ENCODE measurements at places on chromosomes 2 and 18.
A peak's percentile ranks its signal among the peaks of the same experiment; 100 is the strongest.

DNA sequence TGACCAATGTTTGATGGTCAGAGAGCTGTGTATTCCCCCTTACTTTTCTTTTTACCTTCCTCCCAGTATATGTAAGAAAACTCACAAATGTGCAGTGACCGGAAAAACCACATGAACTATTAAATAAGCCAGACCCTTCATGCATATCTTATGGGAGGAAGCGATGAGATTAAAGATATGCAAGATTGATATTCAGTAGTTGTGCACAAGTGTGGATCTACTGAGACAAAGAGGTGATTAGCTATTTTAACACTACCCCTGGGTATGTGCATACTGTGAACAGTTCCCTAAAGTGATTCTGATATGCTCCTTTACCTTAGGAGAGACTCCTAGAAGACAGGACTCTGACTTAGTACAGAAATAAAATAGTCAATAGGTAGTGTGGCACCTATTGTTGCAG lies 328.3 kb downstream of the EPHA4 start:
- DNase-seq, result no peak

DNA sequence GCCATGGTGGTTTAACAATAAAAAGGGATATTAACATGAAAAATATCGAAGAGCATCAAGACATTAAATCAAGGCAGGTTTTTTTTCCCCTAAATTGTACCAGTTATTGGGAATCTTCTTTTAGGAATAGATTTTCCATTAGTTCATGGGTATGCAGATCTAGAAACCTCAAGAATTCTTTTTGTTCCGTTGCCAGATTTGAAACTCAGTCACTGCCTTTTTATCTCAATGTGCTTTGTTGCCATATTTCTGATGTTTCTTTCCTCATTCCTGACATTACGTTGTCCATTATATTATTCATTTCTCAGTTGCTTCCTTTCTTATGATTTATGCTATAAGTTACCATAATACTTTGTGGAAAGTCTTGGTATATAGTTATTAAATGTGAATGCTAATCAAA lies 162.2 kb downstream of the CD226 start:
- no peak for DNase-seq

GRCh38 chr2:159904127-159904958 lies 106.3 kb upstream of the CD302 start:
- DNase-seq, result peak; percentile 73

DNA sequence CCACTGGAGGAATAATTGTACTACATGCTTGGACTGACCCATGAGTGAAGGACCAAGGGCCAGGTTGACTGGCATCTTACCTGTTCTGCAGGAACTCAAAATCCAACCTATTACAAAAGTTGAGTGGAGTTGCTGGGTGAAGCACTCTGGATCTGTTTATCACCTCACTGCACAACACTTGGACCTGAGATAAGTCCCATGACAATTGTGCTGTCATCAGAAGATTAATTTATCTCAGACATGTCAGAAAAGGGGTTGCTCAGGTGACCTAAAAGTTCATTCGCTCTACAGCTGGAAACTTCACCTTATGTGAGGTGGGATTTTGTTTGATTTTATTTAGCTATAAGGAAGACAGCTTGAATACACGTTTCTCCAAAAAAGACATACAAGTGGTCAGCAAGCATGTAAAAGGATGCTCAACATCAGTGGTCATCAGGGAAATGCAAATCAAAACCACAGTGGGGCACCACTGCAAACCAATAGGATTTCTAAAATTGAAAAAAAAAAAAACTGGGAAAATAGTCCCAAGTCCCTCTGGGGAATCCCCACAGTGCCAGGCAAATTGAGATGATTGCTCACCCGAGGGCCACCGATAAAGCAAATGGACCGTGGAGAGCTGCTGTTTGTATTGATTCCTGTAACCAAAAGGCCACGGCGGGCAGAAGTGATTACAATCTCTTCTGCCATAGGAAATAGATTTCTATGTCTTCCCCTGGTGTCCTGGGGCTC lies 65.8 kb upstream of the SLC35F5 start:
- DNase-seq, result no peak

DNA sequence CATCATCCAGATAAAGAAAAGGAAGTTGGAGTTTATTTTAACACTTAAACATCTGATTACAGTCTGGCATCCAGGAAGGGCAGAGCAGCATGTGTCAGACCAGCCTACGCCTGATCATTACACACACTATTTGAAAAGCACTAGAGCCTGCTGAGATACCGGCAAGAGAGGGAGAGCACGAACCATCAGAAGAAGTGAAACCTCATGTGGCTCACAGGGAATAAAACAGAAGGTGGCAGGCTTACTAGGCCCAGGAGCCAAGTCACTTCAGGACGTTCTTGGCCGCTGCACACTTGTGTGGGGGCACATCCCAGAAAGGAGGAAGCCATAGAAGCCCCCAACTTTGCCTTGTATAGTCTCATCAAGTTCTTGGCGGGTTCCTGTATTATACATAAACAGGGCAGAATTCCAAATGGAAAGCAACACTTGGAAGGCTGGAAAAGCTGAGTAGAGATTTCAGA lies 105.5 kb downstream of the UGGT1 start:
- DNase-seq, result no peak

DNA sequence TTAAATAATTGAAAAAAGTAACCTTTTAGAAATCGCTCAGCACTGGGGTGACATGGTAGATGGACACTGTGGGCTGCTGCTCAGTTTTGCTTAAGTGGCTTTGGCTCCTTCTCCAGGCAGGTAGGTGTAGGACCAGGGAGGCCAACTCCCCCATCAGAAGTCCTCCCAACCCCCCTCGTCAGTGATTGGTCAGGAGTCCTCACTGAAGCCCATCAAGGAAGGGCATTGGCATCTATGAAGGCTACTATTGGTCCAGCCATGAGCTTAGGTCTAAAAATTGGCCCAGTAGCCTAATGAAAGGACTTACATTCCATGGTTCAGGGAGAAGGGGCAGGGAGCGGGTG lies 34.7 kb downstream of the ST3GAL5 start:
- DNase-seq, result no peak

DNA sequence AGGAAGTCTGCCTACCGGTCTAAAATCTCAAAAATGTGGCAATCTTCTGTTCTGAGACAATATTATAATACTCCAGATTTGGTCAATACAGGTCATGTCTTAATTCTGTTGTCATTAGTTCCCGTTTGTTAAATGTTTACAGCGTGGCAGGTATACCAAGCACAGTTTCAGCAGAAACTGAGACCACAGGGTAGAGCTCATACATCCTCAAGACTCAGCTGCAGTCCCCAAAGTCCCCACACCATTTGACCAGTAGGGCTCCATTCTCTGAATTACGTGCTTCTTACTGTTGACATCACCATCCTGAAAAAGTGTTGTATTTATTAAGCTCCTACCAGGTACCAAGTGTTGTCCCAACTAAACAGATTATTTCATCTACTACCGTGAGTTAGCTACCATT lies 157.1 kb downstream of the MC4R start:
- DNase-seq, result no peak

DNA sequence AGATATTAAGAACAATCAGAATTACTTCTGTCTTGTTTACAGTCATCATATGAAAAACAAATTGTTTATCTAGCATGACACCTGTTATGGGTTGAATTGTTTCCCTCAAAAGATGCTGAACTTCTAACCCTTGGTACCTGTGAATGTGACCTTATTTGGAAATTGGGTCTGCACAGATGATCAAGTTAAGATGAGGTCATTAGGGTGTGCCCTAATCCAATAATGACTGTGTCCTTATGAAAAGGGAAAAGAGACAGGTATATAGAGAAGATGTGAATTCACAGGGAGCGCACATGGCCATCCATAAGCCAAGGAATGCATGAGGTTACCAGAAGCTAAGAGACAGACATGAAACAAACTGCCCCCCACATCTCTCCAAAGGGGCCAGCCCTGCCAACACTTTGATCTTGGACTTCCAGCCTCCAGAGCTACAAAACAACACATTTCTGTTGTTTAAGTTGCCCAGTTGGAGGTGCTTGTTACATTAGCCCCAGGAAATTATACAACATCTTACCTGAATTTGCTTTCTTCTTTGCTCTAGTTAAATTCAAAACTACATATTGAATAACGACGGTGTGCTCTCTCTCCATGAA lies 2.3 kb upstream of the HPCAL1 start:
- no peak for DNase-seq

- no peak for DNase-seq
Measured at GRCh38 chr2:33204945-33205344, 258.2 kb downstream of the LTBP1 start.

- DNase-seq, result no peak
Measured at GRCh38 chr2:181742922-181743722, 62.8 kb upstream of the NEUROD1 start.

GRCh38 chr2:110904116-110904778 lies 171.9 kb downstream of the ACOXL start:
- DNase-seq, result no peak

DNA sequence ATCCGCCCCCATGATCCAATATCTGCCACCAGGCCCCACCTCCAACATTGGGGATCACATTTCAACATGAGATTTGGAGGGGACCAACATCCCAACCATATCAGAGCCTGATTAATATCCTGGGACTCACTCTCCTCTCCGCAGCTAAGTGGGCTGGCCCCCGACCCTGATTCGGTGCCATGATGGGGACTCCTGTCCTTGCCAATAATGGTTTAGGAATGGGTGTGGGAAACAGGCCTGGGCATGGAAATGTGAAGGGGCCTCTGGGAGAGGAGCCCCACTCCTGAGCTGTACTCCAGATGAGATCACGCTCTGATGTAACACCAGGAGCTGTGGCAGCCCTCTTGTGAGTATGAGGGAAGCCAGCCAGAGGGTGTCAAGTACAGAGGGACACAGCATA lies 77.3 kb upstream of the SMAD7 start:
- DNase-seq, result no peak

DNA sequence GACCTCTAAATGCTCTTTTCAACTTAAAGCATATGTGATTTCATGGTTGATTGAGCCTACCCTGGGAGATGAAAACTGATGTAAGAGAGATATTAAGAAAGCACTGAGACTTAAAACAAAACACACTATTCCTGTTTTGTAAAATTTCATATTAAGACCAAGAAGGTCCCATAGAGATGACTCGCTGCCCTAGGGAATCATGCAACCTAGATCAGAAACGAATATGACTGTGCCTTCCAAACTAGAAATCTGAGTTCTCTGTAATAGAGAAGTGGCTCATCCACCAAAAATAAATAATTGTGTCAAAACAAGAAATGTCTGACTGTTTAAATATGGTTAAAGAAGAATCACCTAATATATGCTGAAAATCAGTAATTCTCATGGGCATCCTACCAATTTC lies 776.8 kb upstream of the SOX11 start:
- DNase-seq, result no peak

All from stimulated activated CD8-positive, alpha-beta memory T cell treated with anti-CD3 and anti-CD28 coated beads, Interleukin-15, amount 100 ng/mL, for 48 hours (primary cell).